ENCODE measurements at places on chromosomes 11 and 22.

DNA sequence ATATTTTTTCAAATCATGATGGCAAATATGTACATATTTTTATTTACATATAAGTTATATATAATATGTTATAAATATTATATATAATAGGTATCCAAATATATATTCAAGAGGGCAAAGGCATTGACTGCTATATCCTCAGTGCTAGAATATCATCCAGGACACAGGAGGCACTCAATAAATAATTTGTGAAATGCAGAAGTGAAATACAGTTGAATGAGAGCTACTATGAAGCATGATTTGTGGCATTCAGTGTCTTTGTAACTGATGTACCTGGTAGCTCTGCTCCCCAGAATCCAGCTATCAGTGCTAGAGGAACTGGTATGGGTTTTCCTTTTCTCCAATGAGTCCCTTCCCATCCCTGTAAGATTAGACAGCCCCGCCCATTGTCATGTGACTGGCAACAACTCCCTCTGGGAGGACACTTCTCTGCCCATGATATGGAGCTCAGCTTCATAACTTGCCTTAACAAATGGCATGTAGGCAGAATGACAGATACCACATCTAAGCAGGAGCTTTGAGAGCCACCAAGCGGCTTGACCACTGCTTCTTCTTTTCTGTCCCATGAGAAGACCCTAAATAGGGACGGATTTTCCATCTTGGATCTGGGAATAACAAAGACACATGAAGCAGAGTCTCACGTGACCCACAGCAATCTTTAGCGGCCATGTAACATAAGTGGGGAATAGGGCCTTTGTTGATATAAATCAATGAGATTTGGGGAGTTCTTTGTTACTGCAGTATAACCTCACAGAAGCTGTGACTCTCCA, 10.2 kb upstream of the CD82 start:
- DNase-seq: no peak

DNA sequence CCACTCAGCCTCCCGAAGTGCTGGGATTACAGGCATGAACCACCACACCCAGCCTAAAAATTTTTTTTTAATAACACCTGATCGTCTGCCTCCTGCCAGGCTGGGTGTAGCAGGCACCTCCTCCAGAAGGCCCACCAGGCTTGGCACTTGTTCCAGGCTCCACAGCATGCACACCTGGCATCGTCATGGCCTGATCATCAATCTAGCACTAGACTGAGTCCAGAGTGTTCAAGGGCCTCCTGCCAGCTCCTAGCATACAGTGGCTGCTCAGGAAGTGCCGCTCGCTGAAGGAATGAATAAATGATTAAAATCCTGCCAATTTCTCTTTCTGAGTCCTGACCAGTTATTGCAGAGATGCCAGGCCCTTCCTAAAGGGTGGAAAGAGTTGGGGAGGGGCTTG, 3.5 kb upstream of the PDGFB start:
- no peak for DNase-seq

GRCh38 chr11:291281-292210, 2.6 kb downstream of the PGGHG start:
- DNase-seq: no peak

GRCh38 chr11:65884716-65885092, 3.6 kb downstream of the FIBP start:
- no peak for DNase-seq

DNA sequence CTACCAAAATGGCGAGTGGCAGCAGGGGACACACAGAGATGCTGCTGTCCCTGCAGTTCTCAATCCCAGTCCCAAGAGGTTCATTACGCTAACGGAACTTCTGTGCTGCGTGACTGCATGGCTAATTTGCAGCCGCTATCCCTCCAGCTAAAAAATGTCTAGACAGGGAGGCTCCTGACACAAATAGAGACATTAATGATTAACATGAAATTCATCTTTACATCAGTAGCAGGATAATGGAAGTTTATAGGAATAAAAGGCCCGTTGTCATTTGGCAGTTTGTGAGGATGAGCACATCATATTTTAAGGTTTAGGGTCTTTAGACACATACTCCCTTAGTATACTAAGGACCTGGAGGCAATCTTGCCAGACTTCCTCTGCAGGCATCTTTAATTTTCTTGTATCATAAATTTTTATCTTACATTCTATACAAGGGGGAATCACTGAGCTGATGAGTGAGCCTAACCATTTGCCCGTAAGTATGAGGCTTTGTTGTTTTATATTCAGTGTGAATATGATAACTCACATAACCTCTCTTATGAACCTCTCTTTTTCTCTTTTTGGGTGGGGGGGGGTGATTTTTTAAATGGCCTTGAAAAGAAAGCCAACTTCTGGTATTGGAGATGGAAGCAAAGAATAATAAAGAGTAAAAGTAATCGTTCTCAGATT, 99.8 kb upstream of the OR9G4 start:
- DNase-seq: no peak

DNA sequence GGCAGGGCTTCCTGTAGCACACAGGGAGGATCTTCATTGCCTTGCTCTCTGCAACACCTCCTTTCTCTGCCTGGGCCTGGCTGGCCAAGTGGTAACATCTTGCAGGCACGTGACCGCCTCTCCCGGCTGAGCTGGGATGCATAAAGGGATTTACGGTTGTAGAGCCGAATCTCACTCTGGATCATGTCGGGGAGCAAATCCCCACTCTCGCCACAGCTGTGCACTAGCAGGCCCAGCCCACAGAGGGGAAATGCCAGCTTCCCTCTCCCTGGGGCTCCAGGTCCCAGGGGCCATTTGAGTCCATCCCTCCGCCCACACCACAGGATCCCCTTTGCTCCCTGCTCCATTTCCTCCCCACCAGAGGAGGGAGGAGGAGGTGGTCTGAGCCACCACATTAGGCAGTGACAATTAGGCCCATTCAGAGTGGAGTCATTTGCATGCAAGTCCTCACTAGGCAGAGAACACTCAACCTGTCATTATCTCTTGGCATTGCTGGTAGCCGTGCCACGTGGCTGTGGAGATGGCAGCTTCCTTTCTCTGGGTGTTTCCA, 196.7 kb downstream of the DSCAML1 start:
- no peak for DNase-seq

GRCh38 chr11:57761301-57762234, at the start of gene CTNND1:
CTNND1 (plus strand) TSS chr11:57761802; CDS start chr11:57791479, 29,677 bp downstream.
- DNase-seq: peak; percentile 79

- no peak for DNase-seq
Observed at GRCh38 chr11:132588366-132588765, 943.9 kb downstream of the OPCML start.

- DNase-seq: no peak
Observed at GRCh38 chr22:31618057-31618456, 44.0 kb downstream of the PISD start.

- no peak for DNase-seq
Observed at GRCh38 chr11:128628686-128629085, 41.3 kb upstream of the ETS1 start.

DNA sequence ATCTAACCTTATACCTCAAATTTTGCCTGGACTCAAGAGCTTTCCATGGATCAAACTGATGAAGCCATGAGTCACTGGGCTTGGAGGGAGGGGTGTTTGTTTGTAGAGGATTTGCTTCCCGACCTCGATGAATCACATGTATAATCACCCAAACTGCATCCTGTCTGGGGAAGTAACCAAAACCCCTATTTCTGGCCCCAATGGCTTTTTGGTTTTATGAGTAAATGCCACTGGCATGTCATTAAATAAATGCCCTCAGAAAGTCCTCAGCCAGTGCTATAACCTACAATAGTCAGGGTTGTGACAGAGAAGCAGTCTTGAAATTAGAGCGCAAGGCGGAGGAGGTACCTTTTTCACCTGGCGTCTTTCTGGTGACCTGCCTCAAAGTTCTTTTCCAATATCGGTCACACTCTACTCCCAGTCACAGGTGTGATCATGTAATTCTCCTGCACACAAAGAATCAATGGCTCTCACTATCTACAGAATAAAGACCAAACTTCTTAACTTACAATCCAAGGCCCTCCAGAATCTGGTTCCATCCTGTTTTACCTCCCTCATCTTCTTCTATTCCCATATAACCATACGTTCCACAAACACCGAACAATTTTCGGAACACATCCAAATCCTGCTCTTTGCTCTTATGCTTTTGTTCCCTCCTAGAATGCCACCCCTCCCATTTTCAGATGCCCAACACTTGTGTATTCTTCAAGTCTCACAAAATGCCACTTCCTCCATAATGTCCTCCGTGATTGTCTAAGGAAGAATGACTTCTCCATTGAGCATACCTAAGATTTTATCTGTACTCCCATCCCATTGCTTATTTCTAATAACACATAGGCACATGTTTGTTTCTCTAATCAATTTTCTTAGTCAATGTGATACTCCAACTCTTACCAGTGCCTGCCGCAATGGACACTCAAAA, 81.3 kb upstream of the BLID start:
- no peak for DNase-seq

DNA sequence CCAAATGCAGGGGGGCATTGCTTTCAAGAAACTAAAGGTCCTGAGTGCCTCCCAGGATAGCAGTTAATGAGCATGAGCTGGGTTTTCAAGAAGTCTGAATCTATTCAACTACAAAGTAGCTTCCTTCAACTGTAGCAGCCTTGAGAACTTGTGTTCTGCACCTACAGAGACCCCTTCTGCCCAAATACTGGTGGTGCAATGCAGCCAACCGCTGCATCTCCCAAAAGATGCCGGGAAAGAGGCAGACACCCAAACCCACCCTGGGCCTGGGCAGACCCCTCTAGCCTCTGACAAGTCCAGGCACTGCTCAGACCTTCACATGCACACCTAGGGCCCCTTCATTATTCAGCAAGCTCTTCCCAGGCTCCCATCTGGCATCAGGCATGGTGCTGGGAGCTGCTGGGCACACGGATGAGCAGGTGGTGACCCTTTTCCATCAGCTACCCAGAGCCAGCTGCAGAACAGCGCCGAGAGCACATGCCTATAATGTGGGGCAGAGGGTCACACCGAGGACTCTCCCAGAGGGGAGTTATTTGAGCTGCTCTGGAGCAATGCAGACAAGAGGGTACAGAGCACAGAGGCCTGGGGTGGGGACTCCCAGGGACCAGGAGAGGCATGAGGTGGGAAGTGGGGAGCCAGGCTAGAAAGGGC, 44.9 kb upstream of the ETS1 start:
- no peak for DNase-seq

DNA sequence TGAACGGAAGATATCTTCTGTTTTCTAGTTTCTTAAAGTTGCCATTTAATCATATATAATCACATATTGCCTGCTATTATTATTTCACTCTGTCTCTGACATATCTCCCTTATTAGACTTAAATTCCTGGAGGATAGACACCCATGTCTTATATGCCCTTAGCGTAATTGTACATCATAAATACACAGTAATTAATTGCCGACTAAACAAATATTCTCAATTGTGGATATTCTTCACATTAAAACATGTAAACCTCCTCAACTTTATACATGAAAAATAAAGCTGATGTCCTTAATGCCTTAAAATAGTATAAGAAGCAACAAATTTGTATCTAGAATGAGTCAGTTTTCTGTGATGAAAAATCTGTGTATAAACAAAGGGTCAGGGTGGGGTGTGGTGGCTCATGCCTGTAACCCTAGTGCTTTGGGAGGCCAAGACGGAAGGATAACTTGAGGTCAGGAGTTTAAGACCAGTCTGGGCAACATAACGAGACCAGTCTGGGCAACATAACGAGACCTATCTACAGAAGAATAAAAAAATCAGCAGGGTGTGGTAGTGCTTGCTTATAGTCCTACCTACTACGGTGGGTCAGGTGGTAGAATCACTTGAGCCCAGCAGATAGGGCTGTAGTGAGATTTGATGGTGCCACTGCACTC, 6.1 kb downstream of the ZDHHC13 start:
- no peak for DNase-seq

DNA sequence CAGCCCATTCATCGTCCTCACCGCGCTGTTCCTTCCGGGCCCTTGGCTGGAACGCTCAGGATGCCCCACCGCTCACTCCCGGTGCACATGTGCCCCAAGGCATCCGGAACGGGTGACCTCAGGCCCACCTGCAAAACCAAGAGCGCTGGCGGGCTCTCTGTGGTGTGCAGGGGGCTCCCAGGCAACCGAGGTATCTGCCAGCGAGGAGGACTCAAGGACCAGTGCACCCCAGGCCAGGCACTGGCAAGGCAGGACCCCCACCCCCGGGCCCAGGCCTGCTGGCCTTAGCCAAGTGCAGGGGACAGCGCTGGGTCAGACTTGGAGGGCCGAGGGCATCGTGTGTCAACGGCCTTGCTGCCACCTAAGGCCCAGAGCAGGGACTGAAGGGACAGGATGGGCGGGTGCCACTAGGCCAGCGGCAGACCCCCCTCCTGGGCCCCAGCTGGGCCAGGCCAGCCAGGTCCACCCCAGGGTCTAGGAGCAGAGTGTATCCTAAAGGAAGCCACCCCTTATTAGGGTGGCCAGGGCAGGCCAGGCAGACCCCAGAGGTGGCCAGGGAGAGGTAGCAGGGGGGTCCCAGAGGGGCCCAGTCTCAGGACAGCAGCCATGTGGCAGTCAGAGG, 8.5 kb downstream of the TNNT3 start:
- DNase-seq: no peak

DNA sequence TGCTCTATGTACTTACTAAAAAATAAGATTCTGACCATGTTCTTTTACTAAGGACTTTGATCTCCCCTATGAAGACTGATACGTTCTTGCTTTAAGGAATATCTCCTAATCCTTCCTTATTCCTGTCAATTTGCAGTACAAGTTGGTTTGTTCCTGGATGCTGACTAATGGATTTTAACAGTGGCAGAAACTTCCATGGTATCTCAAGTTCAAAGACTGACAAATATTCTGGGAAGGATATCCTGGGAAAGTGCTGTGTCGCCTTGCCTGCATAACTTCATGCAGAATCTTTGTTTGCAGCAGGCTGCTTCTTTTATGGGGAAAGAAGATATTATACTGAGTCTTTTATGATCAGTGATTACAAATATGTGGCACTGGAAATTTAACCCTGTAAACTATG, 8.4 kb upstream of the OR52J3 start:
- DNase-seq: no peak

GRCh38 chr11:59667812-59668187, 1.0 kb downstream of the PATL1 start:
- no peak for DNase-seq

- no peak for DNase-seq
Observed at GRCh38 chr22:28958611-28959010, 75.2 kb downstream of the ZNRF3 start.

GRCh38 chr22:33018232-33018864, 39.8 kb downstream of the SYN3 start:
- DNase-seq: no peak

GRCh38 chr11:130315354-130315970, 745 bp upstream of the ZBTB44 start:
- DNase-seq: no peak

DNA sequence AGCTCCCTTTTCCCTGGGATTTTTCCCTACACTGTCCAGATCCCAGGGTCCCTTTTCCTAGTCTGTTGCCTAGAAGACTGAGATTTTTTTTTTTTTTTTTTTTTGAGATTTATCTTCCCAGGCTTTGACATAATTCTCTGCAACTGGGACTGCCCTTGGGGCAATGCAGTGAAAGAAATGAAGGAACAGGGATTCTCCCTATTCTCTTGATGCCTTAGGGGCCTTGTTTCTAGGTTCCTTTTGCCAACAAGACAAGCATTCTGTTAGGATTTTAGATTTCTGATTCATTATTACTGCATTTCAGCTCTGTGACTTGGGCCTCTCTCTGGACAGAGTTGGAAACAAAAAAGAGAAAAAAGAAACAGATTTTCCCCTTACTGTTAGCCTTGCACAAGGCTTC, 47.3 kb downstream of the QSER1 start:
- DNase-seq: no peak

Measured in DMS 273 treated with DMSO at 0.1 percent for 48 hours (cell line).